Tibial nerve (tissue), 4 donors: ENCODE measurements at places on chromosomes 1 and 21.

GRCh38 chr21:33039536-33039935, 13.8 kb downstream of the OLIG2 start:
- H3K27ac ChIP-seq = no peak overlapping the region
- peaks cover 60% of the 10 kb centered on the region for H3K27me3 ChIP-seq
- DNase-seq = peak; percentile 43
- H3K4me1 ChIP-seq = no peaks in the 10 kb centered on the region
- H3K4me3 ChIP-seq = no peak overlapping the region
- H3K36me3 ChIP-seq = no peaks in the 10 kb centered on the region

GRCh38 chr1:177355575-177355974, 184.8 kb downstream of the BRINP2 start:
- DNase-seq = no peak
- no peaks in the 10 kb centered on the region for H3K4me1 ChIP-seq
- H3K27ac ChIP-seq = no peak overlapping the region
- no peak overlapping the region for H3K4me3 ChIP-seq
- H3K27me3 ChIP-seq = no peaks in the 10 kb centered on the region
- H3K36me3 ChIP-seq = no peaks in the 10 kb centered on the region

DNA sequence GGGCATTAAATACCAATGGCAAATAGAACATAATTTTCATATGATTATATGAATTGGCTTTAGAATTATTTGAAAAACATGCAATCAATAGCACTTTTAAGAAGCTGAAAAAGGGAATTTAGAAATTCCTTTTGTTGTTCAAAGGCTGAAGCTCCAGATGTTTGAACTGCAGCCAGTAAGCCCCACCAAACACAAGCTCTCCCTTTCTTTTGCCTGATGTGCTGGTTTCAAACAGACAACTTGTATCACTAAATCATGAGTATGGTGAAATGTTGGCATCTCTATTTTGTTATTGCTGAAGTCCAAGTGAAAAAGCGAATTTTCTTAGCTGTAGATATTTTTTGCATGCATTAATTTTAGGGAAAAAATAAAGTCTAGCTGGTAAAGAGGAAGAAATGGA, 27.5 kb upstream of the NCAM2 start:
- DNase-seq = no peak
- peaks cover 4% of the 10 kb centered on the region for H3K4me1 ChIP-seq
- H3K27ac ChIP-seq = no peak overlapping the region
- no peak overlapping the region for H3K4me3 ChIP-seq
- H3K27me3 ChIP-seq = no peaks in the 10 kb centered on the region

- no peaks in the 10 kb centered on the region for H3K36me3 ChIP-seq
- H3K4me3 ChIP-seq = no peak overlapping the region
- H3K4me1 ChIP-seq = peaks cover 11% of the 10 kb centered on the region
- DNase-seq = no peak
- H3K27ac ChIP-seq = peak overlapping the region; percentile 30
- H3K27me3 ChIP-seq = no peaks in the 10 kb centered on the region
Measured at GRCh38 chr1:113912594-113913311, 7.6 kb downstream of the DCLRE1B start.

- H3K4me3 ChIP-seq = no peak overlapping the region
- no peaks in the 10 kb centered on the region for H3K36me3 ChIP-seq
- peak; percentile 45 for DNase-seq
- H3K27me3 ChIP-seq = no peaks in the 10 kb centered on the region
- H3K27ac ChIP-seq = peak overlapping the region; percentile 25
- no peaks in the 10 kb centered on the region for H3K4me1 ChIP-seq
Measured at GRCh38 chr1:113140588-113141446, 67.8 kb downstream of the LRIG2 start.

DNA sequence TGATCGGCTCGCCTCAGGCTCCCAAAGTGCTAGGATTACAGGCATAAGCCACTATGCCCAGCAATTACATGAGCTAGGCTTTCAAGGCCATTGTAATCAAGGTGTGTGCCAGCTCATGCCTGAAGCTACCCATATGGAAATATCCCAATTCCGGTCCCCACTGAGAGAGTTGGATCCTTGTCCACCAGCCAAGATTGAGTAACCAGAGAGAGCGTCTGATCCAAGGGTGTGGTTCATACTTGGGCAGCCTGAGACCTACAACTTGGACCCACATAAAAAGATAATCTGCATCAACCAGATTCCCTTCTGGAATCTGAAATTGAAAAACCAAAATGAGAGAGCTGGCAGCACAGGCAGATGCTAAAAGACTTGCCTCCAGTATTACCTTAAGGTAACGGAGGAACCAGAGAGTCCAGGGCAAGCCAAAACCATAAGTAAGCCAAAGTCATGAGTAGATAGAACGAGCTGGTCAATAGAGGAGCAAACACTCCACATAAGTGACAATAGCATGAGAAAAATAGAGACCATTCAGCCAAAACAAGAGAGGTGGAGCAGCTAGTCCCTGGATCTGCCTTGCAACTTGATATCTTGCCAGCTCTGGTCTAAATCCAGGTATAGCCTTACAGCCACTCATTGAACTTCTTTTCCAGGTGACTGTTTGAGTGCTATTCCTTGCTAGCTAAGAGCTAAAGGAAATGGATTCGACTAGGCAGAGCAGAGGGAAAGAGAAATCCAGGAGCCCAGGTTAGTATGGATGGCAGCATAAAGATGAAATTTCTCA, 63.8 kb upstream of the ATP1A1 start:
- no peak overlapping the region for H3K4me3 ChIP-seq
- no peaks in the 10 kb centered on the region for H3K27me3 ChIP-seq
- no peak for DNase-seq
- H3K4me1 ChIP-seq = no peaks in the 10 kb centered on the region

DNA sequence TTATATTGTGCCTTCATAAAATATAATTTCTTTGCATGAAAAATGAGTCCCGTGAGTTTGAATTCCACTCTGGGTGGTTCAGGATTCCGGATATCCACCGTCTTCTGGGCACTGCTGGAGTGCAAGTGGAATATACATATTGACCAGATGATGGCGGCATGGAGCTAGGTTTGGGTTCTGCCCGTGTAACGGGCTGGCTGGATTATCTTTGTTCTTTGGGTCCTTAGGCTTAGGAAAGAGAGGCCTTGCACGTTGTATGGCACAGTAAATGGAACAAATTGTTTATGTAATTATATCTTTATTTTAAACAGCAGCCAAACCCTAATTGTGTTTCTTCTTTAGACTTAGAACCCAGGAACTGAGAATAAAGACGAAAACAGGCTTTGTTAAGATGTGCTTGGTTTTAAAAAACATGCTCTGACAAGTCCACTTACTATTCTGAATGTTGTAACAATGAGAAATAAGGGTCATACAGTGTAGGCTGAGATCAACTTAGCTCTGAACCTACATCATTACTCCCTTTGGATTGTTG, 13.5 kb upstream of the ACBD6 start:
- DNase-seq = peak; percentile 76
- H3K27me3 ChIP-seq = no peaks in the 10 kb centered on the region
- H3K36me3 ChIP-seq = no peaks in the 10 kb centered on the region
- no peak overlapping the region for H3K4me3 ChIP-seq
- no peak overlapping the region for H3K27ac ChIP-seq

- no peak overlapping the region for H3K4me3 ChIP-seq
- no peaks in the 10 kb centered on the region for H3K27me3 ChIP-seq
- no peak overlapping the region for H3K27ac ChIP-seq
- no peak for DNase-seq
Measured at GRCh38 chr1:174875306-174875705, 124.4 kb upstream of the CACYBP start.

- H3K27me3 ChIP-seq = no peaks in the 10 kb centered on the region
- H3K4me1 ChIP-seq = no peaks in the 10 kb centered on the region
- peak within 1 kb of the TSS; percentile 96 for H3K27ac ChIP-seq
- H3K36me3 ChIP-seq = no peaks in the 10 kb centered on the region
- H3K4me3 ChIP-seq = peak within 1 kb of the TSS; percentile 97
- peak; percentile 54 for DNase-seq
Measured at GRCh38 chr1:98661544-98662355, at the start of gene SNX7. Gene SNX7, plus strand, starts transcription at chr1:98661721. Its CDS starts 11 bp downstream, at chr1:98661732.

DNA sequence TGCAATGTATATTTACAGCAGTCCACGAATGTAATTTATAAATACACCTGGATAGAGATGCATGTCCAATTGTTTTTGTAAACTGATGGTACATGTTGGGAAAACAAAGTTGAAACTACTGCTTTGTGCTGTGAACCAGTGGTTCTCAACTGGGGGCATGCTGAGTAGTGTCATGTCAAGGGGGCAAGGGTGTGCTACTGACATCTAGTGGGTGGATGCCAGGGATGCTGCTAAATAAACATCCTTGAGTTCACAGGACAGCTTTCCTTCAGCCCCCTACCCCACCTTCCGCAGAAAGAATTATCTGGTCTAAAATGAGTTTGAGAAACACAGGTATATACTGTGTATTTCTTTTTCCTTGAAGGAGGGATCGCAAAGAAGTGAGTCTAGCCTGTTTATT, 95.9 kb downstream of the RASAL2 start:
- no peaks in the 10 kb centered on the region for H3K27me3 ChIP-seq
- no peaks in the 10 kb centered on the region for H3K4me1 ChIP-seq
- no peak for DNase-seq
- H3K4me3 ChIP-seq = no peak overlapping the region
- no peaks in the 10 kb centered on the region for H3K36me3 ChIP-seq

GRCh38 chr1:198934901-198935305, 296.1 kb downstream of the PTPRC start:
- peak overlapping the region; percentile 91 for H3K27ac ChIP-seq
- peak overlapping the region; percentile 33 for H3K4me3 ChIP-seq
- H3K4me1 ChIP-seq = no peaks in the 10 kb centered on the region

DNA sequence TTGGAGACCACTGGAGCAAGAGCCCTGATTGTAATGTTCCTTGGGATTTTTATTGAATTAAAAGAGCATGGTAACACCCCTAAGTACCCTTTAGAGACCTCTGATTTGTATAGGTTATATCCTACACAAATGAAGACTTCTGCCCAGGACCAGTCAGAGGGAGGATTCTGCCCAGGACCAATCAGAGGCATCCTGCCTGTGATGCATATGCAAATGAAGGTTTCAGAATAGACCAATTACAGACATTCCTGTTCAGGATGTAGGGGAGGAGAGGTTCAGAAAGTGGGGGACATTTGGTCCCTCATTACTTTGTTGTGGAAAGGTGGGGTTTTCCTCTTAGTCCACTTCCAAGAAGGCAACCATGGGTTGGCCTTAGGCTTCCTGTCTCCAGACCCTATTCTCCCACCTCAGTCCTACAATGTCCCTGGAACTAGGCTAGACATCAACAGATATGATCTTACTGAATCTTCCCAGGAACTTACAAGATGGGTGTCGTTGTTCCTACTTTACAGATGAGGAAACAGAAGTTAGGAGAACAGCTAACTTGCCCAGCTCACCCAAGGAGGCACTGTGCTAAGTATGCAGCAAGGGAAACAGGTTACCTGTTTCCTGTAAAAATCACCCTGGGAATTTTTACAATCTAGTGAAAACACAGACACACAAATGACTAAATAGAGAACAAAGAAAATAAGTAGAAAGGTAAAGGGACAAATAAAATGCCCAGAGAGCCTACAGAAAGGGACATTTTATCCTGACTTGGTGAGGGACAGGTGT, 36.8 kb upstream of the SFPQ start:
- no peak overlapping the region for H3K27ac ChIP-seq
- no peaks in the 10 kb centered on the region for H3K27me3 ChIP-seq
- no peaks in the 10 kb centered on the region for H3K4me1 ChIP-seq

DNA sequence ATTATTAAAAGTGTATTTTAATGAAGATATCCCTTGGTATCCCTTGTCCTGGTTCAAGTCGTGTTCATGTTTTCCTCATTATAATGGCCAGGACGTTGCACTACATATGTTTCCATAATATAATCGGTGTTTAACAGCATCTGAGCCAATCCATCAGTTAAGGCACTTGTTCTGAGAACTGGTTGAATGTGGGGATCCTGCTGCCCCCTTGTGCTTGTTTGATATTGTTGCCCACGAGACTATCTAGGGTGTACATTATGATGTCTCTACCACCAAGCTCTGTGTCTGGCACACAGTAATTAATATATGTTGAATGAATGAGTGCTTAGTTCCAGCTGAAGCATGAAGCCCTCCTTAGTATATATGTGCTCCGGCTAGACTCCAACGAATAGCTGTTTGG, 193.0 kb downstream of the CACNA1E start:
- no peaks in the 10 kb centered on the region for H3K4me1 ChIP-seq
- peak; percentile 17 for DNase-seq
- no peaks in the 10 kb centered on the region for H3K27me3 ChIP-seq
- H3K4me3 ChIP-seq = no peak overlapping the region
- H3K27ac ChIP-seq = no peak overlapping the region

DNA sequence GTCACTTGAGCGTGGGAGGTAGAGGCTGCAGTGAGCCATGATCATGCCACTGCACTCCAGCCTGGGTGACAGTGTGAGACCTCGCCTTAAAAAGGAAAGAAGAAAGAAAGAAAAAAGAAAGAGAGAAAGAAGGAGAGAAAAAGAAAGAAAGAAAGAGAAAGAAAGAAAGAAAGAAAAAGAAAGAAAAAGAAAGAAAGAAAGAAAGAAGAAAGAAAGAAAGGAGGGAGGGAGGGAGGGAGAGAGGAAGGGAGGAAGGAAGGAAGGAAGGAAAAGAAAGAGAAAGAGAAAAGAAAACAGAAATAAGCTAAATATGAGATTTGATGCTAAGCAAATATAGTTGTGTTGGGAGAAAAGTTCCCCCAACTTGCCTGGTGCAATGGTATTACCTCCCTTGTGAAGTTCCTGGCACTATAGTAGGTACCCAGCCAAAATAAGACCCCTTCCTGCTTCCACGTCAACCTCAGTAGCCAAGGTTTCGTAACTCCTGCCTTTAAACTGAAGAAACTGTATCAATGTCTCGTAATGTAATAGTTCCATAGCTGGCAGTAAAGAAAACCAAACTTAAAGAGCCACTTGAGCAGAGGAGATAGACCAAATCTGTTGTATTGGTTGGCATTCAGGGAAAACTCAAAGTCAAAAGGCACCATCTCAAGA, 88.1 kb upstream of the HNRNPU start:
- no peaks in the 10 kb centered on the region for H3K36me3 ChIP-seq
- no peak overlapping the region for H3K4me3 ChIP-seq
- no peak for DNase-seq
- H3K27me3 ChIP-seq = no peaks in the 10 kb centered on the region

- H3K27ac ChIP-seq = no peak overlapping the region
- no peak for DNase-seq
- no peak overlapping the region for H3K4me3 ChIP-seq
Measured at GRCh38 chr1:206121269-206121668, 4.1 kb upstream of the AVPR1B start.

GRCh38 chr1:107529511-107530149, 388.8 kb downstream of the NTNG1 start:
- no peaks in the 10 kb centered on the region for H3K4me1 ChIP-seq
- no peak overlapping the region for H3K4me3 ChIP-seq
- no peak overlapping the region for H3K27ac ChIP-seq

DNA sequence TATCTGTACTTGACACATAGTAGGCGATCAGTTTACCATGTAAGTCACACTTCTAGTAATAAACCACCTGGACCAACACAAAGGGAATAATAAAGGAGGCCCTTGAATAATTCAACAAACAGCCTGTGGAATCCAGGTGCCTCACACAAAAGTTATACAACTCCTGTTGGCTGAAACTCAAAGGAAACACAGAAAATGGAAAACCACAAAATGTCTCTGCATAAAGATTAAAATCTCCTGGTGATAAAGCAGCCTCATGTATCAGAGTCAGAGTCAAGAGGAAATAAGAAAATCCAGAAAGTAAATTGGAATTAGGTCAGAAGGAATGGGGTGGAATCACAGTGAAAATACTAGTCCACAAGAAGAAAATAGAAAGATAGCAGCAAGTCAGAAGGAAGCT, 592.5 kb downstream of the NPHP4 start:
- DNase-seq = no peak
- H3K36me3 ChIP-seq = no peaks in the 10 kb centered on the region
- no peaks in the 10 kb centered on the region for H3K4me1 ChIP-seq
- no peaks in the 10 kb centered on the region for H3K27me3 ChIP-seq
